PC-3 (cell line): ENCODE measurements at places on chromosomes 5 and 9. TPM values are rescaled to one million over a fixed set of nuclear protein-coding genes. Genes with fewer than 3 reads are reported as not detected.

PTGES2 gene
- total RNA-seq = 250 and 258 TPM in 2 replicates

- H3K36me3 ChIP-seq = no peaks in the 10 kb centered on the region
Measured at GRCh38 chr9:133839822-133840329, 101.7 kb upstream of the SARDH start.

- peaks cover 28% of the 10 kb centered on the region for H3K4me1 ChIP-seq
- no peaks in the 10 kb centered on the region for H3K36me3 ChIP-seq
- no peak overlapping the region for H3K4me3 ChIP-seq
- no peak overlapping the region for H3K27ac ChIP-seq
- no peaks in the 10 kb centered on the region for H3K27me3 ChIP-seq
Measured at GRCh38 chr9:13078164-13078563, 201.3 kb downstream of the MPDZ start.

DNA sequence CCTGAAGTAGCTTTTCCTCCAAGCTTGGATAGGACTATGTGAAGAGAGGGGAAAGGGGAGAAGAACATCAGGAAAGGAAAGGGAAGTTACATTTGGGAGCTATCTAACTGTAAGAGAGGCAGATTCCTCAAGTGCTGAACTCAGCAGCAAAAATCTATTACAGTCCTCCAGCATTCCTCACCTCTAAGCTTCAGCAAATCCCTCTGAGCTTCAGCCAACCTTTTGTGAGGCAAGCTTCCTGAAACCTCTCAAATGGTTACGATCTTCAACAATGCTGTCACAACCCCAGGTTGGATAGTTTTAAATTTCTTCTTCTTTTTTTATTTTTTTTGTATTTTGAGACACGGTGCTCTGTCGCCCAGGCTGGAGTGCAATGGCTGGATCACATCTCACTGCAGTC, 2.5 kb upstream of the RNF38 start:
- H3K4me3 ChIP-seq = no peak overlapping the region
- no peaks in the 10 kb centered on the region for H3K27me3 ChIP-seq
- no peak for DNase-seq
- no peak overlapping the region for H3K27ac ChIP-seq
